ENCODE measurements at places on chromosomes 11 and 22. TPM values are rescaled to one million over a fixed set of nuclear protein-coding genes. Genes with fewer than 3 reads are reported as not detected.

DNA sequence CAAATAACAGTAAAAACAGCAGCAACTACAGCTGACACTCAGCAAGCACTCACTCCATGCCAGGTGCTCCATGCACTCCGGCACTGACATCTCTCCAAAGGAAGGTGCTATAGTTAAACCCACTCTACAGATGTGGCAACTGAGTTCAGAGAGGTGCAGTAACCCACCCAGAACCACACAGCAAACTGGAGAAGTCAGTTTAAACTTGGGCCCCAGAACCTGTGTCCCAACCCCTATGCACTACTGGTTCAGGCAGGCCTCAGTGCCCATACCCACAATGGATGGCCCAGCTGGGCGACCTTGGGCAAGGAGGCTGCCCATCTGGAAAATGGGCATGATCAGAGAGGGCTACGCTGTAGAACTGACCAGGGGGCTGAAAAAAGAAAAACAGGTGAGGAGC lies 26.4 kb upstream of the TCF20 start:
- DNase-seq: no peak

DNA sequence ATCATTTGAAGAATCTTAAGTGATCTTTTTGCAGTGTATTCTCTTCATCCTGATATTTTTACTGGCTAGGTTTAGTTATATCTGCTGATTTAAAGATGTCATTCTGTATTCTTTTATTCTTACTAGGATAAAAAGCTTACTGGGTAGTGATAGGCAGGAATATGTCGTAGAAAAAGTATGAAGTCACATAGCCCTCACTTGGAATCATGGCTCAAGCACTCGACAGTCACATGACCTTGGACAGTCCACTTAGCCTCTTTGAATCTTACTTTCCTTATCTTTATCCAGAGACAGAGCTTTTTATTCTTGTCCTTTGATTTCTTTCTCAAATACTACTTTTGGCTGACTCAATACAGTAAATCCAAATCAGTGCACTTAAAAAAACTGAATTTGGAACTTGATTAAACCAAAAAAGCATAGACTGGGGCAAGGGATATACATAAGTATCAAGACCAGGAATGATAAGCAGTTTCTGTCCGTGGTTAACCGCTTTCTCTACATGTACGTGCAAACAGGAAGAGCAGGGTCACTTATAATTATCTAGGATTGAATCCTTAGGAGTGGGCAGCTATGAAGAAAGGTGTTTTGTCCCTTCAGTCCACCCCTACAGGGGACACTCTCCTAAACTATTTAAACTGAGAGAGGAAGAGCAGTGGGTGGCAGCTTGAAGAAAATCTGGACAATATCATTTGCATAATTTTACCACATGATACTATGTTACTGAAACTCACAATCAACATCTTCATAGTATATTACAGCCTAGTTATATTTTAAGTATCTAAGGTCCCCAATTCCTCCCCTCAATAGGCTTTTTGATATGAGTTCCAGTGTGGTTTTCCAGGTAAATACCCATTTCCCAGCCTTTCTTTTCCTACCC lies 8.0 kb downstream of the MMP7 start:
- no peak for DNase-seq

GRCh38 chr22:28792491-28793383 lies 7.6 kb downstream of the XBP1 start:
- DNase-seq: no peak

C11orf86 gene
- total RNA-seq: not detected

DGCR2 gene
- 66.3 TPM for total RNA-seq

Data from vagina (tissue), 2 donors.